ENCODE measurements at places on chromosomes 4 and X.

DNA sequence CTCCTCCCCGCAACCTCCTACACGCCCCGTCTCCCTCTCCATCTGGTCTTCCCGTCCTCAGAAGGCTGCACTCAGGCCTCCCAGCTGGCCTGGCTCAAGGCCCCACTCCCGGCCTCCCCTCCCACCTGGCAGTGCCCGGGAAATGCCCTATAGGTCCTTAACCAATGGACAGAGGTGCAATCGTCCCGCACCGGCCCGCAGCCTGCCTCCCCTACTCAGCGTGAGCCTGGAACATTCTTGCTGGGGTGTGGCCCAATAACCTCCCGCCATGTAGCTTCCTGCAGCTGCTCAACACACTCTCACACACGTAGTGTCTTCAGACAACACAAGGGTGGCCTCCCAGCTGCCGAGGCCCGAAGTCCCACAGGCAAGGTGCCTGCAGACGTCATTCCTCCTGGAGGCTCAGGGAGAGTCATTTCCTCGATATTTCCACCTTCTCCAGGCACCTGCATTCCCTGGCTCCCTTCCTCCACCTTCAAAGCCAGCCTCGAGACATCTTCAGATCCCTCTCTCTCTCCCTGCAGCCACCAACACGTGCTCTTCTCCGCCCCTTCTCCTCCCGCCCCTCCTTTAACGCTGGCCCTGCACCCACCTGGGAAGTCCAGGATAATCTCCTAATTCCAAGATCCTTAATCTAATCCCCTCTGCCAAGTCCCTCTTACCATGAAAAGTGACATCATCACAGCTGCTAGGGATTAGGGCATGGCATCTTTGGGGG is 56.2 kb downstream of the ADRA2C start:
- no peak for DNase-seq

- DNase-seq, result no peak
Measured at GRCh38 chr4:10395971-10396580, 61.1 kb downstream of the ZNF518B start.

DNA sequence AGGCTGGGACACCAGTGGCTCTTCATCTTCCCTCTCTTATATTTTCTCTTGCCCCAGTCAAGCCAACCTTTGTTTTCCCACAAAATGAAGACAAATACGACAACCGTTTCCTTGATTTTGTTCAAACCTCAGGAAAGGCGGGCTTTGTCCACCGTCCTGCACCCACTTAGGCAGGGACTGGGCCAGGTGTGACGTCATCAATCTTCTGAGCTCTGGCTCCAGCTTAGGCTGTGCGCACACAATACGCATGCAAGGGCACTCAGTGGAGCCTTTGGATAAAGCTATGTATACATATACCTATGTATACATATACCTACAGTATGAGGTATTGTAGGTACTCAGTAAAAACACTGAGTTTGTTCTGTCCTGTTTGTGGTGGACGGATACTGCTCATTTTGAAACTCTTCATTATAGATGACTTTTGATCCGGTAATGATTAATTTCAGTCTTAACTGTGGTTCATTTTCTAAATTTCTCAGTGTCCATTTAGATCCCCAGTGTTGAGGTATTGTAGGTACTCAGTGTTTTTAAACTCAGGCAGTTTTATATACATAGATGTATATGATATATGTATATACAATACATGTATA is 194.9 kb downstream of the MGST2 start:
- DNase-seq, result no peak

DNA sequence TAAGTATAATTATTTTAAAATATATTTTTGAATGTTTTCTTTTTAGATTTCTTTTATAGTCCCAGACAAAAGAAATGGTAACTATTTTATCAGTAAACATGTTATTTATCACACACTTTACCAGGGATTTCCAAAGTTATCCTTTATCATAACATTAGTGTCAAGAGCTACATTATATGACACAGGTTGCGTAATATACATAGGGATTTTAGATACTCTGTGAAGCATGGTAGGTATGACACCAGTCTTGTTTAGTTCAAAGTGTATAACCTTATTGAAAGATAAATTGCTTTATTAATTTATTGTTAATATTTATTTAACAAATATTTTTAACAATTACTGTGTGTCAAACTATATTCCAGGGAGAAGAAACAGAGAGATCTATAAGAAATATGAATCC is 163.3 kb upstream of the PABPC4L start:
- no peak for DNase-seq

DNA sequence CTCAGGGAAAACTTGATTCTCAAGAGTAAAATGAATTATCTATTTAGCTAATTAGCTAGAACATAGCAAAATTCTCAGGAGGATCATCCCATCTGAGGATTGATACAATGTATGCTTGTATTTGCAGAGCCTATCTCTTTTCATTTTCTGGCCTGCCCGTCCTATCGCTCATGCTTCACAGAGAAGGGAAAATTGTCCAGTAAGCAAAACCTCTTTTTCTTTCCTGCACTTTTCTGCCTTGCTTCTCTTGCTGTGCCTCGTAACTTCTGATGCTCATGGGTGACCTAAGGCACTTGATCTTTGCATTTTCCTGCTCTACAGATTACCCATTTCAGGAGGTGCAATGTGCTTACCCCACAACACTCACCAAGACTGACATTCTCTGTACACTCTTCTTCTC is 88.1 kb downstream of the GBA3 start:
- DNase-seq, result no peak

- DNase-seq, result no peak
Measured at GRCh38 chrX:124217304-124218251, 114.9 kb upstream of the TEX13D start.
